CD8-positive, alpha-beta memory T cell (primary cell): ENCODE measurements at places on chromosomes 2 and 18.

GRCh38 chr2:205593891-205594290 lies 88.4 kb upstream of the NRP2 start:
- DNase-seq, result no peak
- no peaks in the 10 kb centered on the region for H3K27me3 ChIP-seq
- no peaks in the 10 kb centered on the region for H3K36me3 ChIP-seq

GRCh38 chr18:22827216-22827615 lies 105.9 kb upstream of the RBBP8 start:
- H3K4me1 ChIP-seq, result no peaks in the 10 kb centered on the region
- no peak overlapping the region for H3K27ac ChIP-seq
- H3K36me3 ChIP-seq, result no peaks in the 10 kb centered on the region
- no peak for DNase-seq
- peaks cover 4% of the 10 kb centered on the region for H3K27me3 ChIP-seq

DNA sequence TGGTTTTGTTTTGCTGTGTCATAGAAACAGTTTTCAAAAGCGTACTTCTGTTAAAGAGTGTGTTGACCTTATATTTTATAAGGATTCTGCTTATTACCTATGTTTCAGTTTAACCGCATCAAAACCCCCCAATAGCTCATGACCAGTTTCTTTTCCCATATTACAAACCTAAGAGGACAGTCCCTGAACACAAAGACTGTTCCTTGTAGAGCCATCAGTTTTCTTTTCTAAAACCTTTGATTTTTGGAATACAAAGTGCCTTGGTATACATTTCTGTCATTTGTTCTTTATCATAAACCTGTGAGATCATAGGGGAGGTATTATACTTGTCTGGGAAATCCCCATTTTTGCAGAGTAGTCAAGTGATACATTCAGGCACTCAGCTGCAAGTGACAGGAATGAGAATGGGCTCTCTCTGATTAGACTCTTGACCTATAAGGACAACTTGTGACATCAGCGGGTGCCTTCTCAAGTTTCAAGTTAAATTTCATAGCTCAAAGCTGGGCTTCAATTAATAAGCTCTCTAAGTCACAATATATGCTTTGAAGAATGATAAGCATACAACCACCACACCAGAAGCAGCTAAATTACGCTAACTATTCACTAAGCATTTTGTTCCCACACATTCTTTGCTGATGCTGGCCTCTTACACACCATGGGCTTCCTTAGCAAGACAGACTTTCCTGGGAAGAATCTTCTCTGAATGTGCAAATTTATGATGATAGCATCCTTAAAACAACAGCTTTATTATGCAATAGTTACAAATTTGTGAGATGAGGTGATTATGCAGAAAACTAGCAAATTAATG lies 97.5 kb upstream of the CD302 start:
- no peaks in the 10 kb centered on the region for H3K27me3 ChIP-seq
- DNase-seq, result no peak
- no peak overlapping the region for H3K27ac ChIP-seq
- H3K4me3 ChIP-seq, result no peak overlapping the region
- H3K4me1 ChIP-seq, result no peaks in the 10 kb centered on the region

GRCh38 chr2:239291475-239292350 lies 109.1 kb downstream of the HDAC4 start:
- H3K4me1 ChIP-seq, result peaks cover 79% of the 10 kb centered on the region
- H3K27me3 ChIP-seq, result no peaks in the 10 kb centered on the region
- no peak overlapping the region for H3K4me3 ChIP-seq

GRCh38 chr2:62423235-62423634 lies 82.8 kb downstream of the TMEM17 start:
- no peaks in the 10 kb centered on the region for H3K36me3 ChIP-seq
- no peak for DNase-seq
- H3K27ac ChIP-seq, result no peak overlapping the region
- H3K27me3 ChIP-seq, result no peaks in the 10 kb centered on the region
- H3K4me1 ChIP-seq, result no peaks in the 10 kb centered on the region

- no peak for DNase-seq
- H3K4me3 ChIP-seq, result no peak overlapping the region
- no peaks in the 10 kb centered on the region for H3K36me3 ChIP-seq
- H3K27ac ChIP-seq, result no peak overlapping the region
- H3K27me3 ChIP-seq, result no peaks in the 10 kb centered on the region
Measured at GRCh38 chr2:165803123-165803760, 9.2 kb upstream of the GALNT3 start.

DNA sequence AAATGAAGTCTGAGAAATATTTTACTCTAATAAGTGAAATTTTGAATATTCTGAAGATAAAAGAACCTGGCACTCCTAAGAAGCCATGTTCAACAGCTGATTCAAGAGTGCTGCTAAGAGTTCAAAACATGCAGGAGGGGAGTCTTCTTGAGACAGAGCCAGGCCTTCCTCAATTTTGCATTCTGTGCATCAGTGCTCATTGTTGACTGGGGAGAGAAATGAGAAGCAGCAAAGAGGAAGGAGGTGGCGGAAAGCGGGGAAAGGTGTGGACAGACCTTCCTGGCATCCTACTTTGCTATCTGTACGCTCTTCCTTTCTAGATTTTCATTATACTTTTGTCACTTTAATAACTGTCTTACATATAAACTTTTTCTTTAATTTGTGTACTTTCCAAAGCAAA lies 29.7 kb upstream of the TXNDC2 start:
- no peaks in the 10 kb centered on the region for H3K36me3 ChIP-seq
- no peak overlapping the region for H3K4me3 ChIP-seq

DNA sequence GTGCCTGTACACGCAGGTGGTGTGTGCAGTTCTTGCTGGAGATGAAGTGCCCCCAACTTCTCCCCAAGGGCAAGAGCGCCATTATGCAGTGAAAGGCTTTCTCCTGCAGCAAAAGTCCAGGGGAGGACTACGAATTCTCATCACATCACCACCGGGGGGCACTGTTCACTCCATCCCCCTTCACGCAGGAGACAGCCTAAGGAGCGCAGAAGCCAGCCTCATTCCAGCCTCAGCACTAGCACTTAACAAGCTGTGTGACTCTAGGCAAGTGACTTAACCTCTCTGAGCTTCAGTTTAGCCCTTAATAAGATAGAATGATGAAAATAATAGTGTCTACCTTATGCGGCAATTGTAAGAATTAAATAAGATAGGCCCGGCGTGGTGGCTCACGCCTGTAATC lies 32.3 kb downstream of the DNMT3A start:
- DNase-seq, result peak; percentile 44
- no peak overlapping the region for H3K4me3 ChIP-seq
- H3K27ac ChIP-seq, result no peak overlapping the region
- no peaks in the 10 kb centered on the region for H3K27me3 ChIP-seq

DNA sequence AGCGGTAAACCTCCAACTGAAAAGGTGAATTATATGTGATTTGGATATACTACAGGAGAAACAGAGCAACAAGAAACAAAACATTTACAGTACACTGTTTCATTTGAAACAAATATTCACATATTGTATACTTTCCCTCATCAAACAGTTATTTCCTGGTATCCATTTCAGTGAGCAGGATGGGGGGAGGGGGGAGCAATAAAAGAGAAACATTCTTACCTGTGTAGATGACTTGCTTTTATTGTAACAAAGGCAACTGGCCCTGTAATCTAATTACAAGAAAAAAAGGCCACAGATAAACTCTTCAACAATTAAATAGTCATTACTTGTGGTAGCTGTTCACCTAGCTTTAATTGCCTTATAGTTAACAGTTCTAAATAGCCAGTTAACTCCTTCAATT lies 3.9 kb upstream of the PPP1CB start:
- H3K27me3 ChIP-seq, result no peaks in the 10 kb centered on the region
- no peak for DNase-seq
- H3K4me1 ChIP-seq, result peaks cover 39% of the 10 kb centered on the region

GRCh38 chr2:216339456-216340279 lies 32.6 kb downstream of the MARCHF4 start:
- H3K36me3 ChIP-seq, result no peaks in the 10 kb centered on the region
- no peak overlapping the region for H3K27ac ChIP-seq
- no peak for DNase-seq
- no peak overlapping the region for H3K4me3 ChIP-seq

DNA sequence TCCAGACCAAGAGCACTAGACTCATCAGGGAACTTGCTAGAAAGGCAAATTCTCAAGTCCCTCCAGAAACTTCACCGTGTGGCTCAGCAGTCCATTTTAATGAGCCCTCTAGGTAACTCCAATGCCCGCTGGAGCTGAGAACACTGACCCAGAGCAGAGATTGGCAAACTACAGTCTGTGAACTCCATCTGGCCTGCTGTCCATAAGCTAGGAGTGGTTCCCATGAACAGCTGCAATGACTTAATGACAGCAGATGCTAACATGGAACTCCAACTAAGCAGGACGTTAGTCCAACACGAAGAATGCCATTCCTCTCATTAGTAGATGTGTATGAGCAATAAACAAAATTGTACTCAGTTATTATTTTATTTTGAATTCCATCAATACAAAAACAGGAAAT lies 371.9 kb downstream of the STK39 start:
- H3K4me1 ChIP-seq, result no peaks in the 10 kb centered on the region
- H3K4me3 ChIP-seq, result no peak overlapping the region
- DNase-seq, result no peak
- H3K36me3 ChIP-seq, result no peaks in the 10 kb centered on the region

DNA sequence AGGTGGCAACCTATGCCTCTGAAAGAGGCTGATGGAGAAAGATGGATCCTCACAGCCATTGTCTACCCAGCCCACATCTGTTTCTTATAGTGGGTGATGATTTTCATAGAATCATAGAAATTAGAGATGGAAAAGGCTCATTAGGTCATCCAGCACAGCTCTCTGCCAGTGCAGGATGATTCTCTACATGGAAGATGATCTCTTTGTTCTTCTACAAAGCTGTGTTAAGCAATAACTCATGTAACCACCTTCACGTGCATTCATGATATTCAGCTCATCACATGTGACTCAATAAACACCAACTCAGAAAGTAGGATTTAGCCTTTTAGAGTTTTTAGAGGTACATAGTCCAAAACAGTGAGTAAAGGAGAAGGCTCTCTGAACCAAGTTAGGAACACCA lies 539.4 kb upstream of the ID2 start:
- no peaks in the 10 kb centered on the region for H3K36me3 ChIP-seq
- H3K4me3 ChIP-seq, result no peak overlapping the region
- DNase-seq, result no peak
- no peaks in the 10 kb centered on the region for H3K4me1 ChIP-seq
- H3K27ac ChIP-seq, result no peak overlapping the region

GRCh38 chr2:239326831-239327535 lies 73.8 kb downstream of the HDAC4 start:
- H3K4me3 ChIP-seq, result no peak overlapping the region
- peak; percentile 26 for DNase-seq
- H3K36me3 ChIP-seq, result no peaks in the 10 kb centered on the region
- no peaks in the 10 kb centered on the region for H3K27me3 ChIP-seq

- no peak overlapping the region for H3K4me3 ChIP-seq
- no peak for DNase-seq
- no peaks in the 10 kb centered on the region for H3K4me1 ChIP-seq
Measured at GRCh38 chr2:86298411-86299390, 38.7 kb downstream of the REEP1 start.

DNA sequence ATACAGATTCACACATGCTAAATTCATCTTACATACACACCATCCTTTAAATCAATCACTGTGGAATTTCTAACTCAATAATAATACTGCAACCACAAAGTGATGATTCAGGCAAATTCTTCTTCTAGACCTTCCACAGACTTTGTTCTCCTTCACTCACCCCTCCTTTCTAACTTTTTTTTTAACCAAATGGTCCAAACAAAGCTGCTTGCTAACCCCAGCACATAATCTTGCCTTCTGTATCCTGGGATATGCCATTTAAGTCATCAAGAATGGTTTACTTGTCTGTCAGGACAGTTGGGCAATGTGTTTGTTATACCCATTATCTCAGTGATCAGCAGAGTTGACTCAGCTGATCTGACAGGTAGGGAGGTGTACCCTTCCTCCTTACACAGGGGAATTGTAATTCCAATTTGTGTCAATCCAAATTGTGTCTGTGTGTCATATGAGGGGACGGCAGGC lies 10.0 kb downstream of the SLC40A1 start:
- H3K4me3 ChIP-seq, result no peak overlapping the region
- H3K27me3 ChIP-seq, result no peaks in the 10 kb centered on the region
- peaks cover 3% of the 10 kb centered on the region for H3K36me3 ChIP-seq
- no peak for DNase-seq
- peaks cover 13% of the 10 kb centered on the region for H3K4me1 ChIP-seq
- no peak overlapping the region for H3K27ac ChIP-seq

- no peaks in the 10 kb centered on the region for H3K27me3 ChIP-seq
- DNase-seq, result no peak
- no peaks in the 10 kb centered on the region for H3K4me1 ChIP-seq
- no peak overlapping the region for H3K4me3 ChIP-seq
- no peak overlapping the region for H3K27ac ChIP-seq
Measured at GRCh38 chr18:58005885-58006523, 38.0 kb upstream of the NEDD4L start.

DNA sequence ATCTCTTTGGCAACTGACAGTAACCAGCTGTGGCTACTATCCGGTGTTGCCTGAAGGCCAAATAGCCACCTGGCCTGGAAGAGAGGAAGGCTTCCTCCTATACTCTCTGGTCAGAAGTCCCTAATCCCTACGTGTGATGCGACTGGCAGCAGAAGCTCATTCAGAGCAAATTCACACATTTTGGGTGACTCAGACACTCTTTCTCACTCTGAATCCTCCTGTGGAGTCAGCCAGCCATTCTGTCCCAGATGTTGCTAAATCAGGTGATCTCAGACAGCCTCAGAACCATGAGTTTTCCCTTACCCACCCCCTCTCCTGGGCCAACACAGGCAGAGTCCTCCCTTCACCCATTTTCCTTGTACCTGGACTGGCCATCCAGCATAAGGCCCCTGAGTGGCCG lies 34.7 kb downstream of the CFAP53 start:
- DNase-seq, result no peak
- no peak overlapping the region for H3K27ac ChIP-seq
- H3K27me3 ChIP-seq, result no peaks in the 10 kb centered on the region
- H3K4me3 ChIP-seq, result no peak overlapping the region

DNA sequence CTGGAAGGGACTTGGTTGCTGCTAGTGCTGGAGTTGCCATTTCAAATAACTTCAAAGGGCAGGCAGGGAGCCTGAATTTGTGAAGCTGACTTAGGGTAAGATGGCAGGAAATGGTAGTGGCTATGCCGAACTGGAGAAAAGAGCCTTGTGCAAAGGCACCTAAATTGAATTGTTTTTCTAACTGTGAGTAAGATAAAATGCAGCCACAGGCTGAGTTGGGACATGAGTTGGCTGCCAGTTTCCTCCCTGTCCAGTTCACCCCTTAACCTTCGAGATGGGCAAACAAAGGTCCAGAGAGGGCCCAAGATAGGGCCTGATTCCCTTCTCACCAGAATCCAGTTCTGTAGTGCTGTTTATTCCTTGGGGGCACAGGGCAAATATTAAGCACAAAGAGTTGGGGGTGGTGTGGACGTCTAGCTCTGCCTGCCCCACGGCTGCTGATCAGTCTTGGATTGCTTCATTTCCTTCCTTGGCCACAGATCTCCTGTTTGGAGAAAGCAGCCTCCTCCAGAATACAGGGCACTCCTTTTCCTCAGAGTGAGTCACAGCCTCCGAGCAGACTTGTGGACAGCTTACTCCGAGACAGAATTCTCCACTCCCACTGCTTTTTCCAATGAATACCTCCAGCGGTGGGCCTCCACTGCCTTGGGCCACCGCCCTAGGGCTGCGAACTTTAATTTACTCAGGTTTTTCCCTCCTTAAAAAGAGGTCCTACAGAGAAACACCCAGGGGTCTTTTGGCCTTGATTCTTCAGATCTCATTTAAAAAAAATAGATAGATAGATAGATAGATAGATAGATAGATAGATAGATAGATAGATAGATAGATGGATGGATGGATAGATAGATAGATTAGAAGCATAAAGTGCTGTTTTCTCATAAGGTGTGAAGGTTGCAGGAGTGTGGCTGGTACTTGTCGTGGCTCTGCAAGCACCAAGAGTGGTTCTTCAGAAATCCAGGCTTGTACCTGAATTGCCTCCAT lies 18.4 kb upstream of the SLC20A1 start:
- no peak for DNase-seq
- H3K4me3 ChIP-seq, result peak overlapping the region; percentile 58
- H3K27ac ChIP-seq, result no peak overlapping the region
- peaks cover 80% of the 10 kb centered on the region for H3K4me1 ChIP-seq
- no peaks in the 10 kb centered on the region for H3K36me3 ChIP-seq
- H3K27me3 ChIP-seq, result no peaks in the 10 kb centered on the region
